ENCODE measurements at places on chromosomes 4 and X.

DNA sequence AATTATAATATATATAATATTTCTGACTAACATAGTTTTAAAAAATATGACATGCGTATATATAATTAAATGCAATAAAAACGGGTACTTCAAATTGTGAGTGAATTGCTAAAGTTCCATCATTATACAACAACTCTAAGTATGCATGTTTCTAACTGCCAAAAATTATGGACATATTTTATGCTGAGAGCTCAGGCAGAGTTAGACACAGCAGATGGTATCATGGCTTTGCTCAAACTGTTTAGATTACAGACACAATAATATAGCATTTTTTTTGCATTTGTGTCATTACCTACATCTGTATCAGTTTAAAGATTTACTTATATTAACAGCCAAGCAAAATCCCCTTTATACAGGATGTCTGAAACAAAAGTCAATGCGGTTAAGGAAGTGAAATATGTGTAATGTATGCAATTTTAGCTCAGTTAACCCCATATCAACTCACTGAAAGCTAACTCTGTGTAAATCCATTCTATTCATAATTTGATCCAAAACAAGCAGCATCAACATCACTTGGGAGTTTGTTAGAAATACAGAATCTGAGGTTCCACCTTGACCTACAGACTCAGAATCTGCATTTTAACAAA lies 119.1 kb upstream of the CNKSR2 start:
- no peaks in the 10 kb centered on the region for H3K36me3 ChIP-seq
- no peaks in the 10 kb centered on the region for H3K4me1 ChIP-seq
- no peaks in the 10 kb centered on the region for H3K27me3 ChIP-seq
- no peak overlapping the region for H3K4me3 ChIP-seq
- no peak for DNase-seq
- H3K27ac ChIP-seq = no peak overlapping the region

DNA sequence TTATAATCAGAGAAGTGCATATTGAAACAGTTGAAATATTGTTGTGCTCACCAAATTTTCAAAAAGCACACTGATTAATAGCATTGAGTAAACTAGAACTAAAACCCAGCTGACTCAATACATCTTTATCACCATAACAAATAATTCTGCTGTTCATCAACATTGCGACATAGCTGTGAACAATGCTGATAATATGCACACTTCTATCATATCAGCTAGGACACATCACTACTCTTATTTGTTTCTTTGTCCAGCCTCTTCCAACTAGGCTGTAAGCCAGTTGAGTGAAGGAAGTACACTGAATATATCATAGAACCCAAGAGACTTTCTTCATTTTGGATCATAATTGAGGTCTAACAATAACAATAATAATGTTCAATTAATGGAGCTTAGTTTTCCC lies 349.7 kb downstream of the IQCM start:
- no peak overlapping the region for H3K27ac ChIP-seq
- no peak overlapping the region for H3K4me3 ChIP-seq
- no peaks in the 10 kb centered on the region for H3K4me1 ChIP-seq

DNA sequence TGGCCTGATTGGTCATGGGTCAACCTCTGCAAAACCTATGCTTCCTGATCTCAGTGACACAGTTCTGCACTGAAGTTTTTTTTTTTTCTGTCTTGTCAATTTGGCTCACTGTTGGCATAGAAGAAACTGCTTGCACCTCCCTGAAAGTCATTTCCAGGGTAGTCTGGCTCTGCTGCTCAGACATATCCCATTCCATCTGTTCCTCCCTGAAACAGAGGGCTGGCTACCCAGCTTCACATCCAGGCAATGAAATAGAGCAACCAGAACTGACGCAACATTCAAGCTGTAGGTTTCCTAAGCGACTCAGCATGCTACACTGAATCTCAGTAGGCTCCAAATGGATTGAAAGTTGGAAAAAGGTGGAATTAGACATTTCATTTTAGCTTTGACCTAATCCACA lies 176.8 kb upstream of the MBNL3 start:
- no peak overlapping the region for H3K27ac ChIP-seq
- no peak overlapping the region for H3K4me3 ChIP-seq
- H3K36me3 ChIP-seq = no peaks in the 10 kb centered on the region

GRCh38 chr4:183609151-183609550 lies 49.8 kb downstream of the RWDD4 start:
- H3K36me3 ChIP-seq = no peaks in the 10 kb centered on the region
- H3K4me1 ChIP-seq = no peaks in the 10 kb centered on the region
- peaks cover 3% of the 10 kb centered on the region for H3K27me3 ChIP-seq
- DNase-seq = no peak
- H3K27ac ChIP-seq = no peak overlapping the region

GRCh38 chr4:120630427-120630826 lies 292.1 kb downstream of the PRDM5 start:
- no peak for DNase-seq
- H3K36me3 ChIP-seq = no peaks in the 10 kb centered on the region
- H3K27ac ChIP-seq = no peak overlapping the region
- H3K4me1 ChIP-seq = no peaks in the 10 kb centered on the region
- H3K4me3 ChIP-seq = no peak overlapping the region

GRCh38 chr4:88005076-88005475 lies 2.4 kb upstream of the PKD2 start:
- H3K4me3 ChIP-seq = no peak overlapping the region
- DNase-seq = no peak
- H3K4me1 ChIP-seq = peaks cover 19% of the 10 kb centered on the region
- H3K36me3 ChIP-seq = no peaks in the 10 kb centered on the region
- peaks cover 22% of the 10 kb centered on the region for H3K27me3 ChIP-seq

GRCh38 chrX:78659955-78660354 lies 827 bp upstream of the RTL3 start:
- peaks cover 18% of the 10 kb centered on the region for H3K4me1 ChIP-seq
- H3K4me3 ChIP-seq = no peak overlapping the region
- H3K27me3 ChIP-seq = no peaks in the 10 kb centered on the region
- DNase-seq = no peak
- H3K27ac ChIP-seq = no peak overlapping the region

DNA sequence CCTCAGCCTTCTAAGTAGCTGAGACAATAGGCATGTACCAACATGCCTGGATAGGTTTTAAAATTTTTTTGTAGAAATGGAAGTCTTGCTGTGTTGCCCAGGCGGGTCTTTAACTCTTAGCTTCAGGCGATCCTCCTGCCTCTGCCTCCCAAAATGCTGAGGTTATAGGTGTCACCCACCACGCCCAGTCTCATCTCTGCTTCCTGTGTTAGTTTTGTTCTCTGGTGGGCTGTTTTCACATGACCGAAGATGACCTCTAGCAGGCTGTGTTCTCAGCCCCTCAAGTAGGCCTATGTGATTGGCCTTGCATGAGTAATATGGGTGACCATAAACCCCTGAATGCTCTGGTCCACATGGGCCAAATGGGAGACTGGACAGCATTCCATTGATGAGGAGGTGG lies 56.8 kb upstream of the MSANTD1 start:
- no peaks in the 10 kb centered on the region for H3K27me3 ChIP-seq
- no peak overlapping the region for H3K4me3 ChIP-seq
- DNase-seq = no peak

DNA sequence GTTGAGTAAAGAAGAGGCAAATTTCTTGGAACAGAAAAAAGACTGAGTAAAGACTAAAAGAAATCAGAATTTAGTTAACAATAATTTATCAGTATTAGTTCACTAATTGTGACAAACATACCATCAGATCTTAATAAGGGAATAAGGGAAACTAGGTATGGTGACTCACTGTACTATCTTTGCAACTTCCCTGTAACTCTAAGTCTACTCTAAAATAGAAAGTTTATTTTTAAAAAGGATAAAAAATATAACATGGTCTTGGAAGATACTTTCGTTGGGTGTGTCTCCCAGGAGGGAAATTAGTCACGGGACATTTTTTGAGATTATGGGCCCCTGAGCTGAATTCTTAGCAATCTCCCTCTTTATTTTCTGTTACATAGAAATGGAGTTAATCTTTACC lies 97.3 kb downstream of the EMCN start:
- H3K36me3 ChIP-seq = no peaks in the 10 kb centered on the region
- DNase-seq = no peak
- peaks cover 1% of the 10 kb centered on the region for H3K27me3 ChIP-seq
- H3K27ac ChIP-seq = no peak overlapping the region
- no peak overlapping the region for H3K4me3 ChIP-seq
